ACHN (cell line): ENCODE measurements at places on chromosomes 16 and 17.

DNA sequence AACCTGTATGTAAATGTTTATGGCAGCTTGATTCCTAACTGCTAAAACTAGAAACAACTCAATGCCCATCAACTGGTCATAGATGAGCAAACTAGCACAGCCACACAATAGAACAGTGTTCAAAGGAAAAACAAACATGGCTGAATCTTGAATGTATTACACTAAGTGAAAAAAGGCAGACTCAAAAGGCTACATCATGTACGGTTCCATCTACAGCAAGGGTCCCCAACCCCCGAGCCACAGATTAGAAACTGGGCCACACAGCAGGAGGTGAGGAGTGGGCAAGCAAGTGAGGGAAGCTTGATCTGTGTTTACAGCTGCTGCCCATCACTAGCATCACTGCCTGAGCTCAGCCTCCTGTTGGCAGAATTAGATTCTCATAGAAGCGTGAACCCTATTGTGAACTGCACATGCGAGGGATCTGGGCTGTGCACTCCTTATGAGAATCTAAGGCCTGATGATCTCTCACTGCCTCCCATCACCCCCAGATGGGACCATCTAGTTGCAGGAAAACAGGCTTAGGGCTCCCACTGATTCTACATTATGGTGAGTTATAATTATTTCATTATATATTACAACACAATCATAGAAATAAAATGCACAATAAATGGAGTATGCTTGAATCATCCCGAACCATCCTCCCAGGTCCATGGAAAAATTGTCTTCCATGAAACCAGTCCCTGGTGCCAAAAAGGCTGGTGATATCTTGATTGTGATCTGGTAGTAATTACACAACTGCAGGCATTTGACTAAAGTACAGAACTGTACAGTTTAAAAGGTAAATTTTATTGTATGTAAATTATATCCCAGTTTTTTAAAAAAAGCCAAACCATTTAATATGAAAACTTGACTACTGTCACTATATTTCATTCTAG is 7.7 kb downstream of the CEP20 start:
- no peak for DNase-seq

DNA sequence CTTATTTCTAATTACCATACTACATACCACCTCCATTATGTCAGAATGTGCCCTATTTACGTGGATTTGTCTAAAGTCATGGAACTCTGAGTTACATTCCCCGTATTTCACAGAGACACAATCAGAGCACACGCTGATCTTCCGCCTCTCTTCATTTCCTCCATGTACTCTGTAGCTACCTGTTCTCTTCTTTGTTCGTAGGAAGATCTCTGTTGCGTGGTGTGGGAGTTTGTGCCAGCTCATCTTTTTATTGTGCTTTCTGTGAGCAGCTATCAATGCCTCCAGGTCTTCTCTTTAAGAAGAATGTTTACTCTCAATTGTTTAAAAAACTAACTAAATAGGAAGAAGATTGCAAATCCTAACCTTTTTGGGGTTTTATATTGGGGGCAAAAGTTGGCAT is 26.9 kb downstream of the NLRC5 start:
- DNase-seq = no peak

- DNase-seq = no peak
Observed at GRCh38 chr16:75329943-75330342, 78.5 kb upstream of the BCAR1 start.

- DNase-seq = no peak
Observed at GRCh38 chr16:79088971-79089370, 511.6 kb downstream of the MAF start.

- DNase-seq = no peak
Observed at GRCh38 chr17:10803830-10804475, at the start of gene TMEM238L. Gene TMEM238L, minus strand, starts transcription at chr17:10804099. Its CDS starts 136 bp downstream, at chr17:10803963.

DNA sequence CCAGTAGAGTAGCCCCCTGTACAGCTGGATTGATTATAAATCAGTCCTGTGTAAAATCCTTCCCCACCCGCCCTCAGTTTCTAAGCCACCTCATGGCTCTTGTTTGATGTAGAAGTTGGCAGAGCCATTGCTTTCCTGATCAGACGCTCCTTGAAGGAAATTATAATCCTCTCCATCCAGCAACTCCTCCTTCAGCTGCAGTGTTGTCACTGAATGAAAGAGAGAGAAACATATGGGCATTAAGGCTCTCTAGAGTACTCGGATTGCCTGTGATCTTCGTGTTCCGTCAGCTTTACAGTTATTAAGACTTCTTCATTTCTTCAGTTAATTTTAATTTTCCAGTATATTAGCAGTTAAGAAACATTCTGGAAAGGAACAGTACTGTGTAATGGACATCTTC is 14.3 kb downstream of the NME2 start:
- no peak for DNase-seq

DNA sequence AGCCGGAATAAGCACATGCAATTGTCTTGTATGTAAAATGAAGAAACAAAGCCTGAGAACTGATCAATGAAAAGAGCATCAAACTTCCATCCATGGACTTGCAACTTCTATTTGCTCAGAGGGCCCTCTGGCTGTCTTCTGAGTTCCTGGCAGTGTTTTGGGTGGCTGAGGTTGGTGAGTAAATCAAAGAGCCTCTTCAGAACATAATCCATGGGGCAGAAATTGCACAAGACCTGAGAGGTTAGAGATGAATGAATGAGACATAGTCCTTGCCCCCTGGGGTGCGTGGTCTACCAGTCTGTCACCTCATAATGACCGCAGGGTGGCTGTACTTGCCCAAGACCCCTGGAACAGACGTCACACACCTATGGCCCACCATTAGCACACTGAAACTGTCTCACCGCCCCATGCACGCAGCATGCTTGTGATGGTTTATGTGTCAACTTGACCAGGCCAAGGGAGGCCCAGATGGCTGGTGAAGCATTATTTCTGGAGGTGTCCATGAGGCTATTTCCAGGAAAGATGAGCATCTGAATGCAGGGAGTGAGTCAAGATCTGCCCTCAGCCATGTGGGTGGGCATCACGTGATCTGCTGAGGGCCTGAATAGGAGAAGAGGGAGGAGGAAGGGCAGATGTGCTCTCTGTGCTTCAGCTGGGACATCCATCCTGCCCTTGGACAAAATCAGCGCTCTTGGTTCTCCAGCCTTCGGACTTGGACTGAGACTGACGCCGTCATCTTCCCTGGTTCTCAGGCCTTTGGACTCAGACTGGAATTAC is 8.3 kb downstream of the PIK3R6 start:
- DNase-seq = no peak

DNA sequence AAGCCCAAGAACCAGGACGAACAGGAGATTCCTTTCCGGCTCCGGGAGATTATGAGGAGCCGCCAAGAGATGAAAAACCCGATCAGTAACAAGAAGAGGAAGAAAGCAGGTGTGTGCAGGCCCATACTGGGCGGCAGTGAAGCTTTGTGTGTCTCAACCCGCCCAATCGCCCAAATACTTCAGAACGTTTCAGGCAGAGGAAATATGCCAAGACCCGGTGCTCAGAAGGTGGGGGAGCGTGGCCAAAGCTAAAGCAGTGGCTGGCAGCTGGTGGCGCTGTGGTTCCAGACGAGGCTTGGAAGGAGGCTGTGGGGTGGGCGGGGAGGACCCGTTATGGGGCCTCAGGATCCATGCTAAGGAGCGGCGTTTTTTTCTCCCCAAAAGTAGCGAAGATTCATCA is 1.2 kb downstream of the CCDC137 start:
- no peak for DNase-seq

DNA sequence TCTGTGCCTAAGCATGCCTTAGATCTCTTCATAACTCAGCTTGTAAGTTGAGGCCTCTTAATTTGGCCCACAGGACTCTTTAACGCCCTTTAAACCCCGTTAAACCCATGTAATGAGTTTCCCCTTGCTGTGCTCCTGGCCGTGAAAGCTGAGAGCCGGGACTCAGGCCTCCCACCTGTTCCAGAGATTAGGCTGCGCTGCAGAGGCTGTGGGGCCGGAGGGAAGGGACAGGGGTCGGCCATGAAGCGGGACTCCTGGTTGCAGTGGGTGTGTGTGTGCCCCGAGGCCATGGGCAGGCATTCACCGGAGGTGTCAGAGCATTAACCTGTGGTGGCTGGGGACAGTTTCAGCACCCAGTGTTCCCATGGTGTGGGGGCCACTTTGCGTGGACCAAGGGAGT is 150.8 kb upstream of the IRX3 start:
- DNase-seq = no peak

DNA sequence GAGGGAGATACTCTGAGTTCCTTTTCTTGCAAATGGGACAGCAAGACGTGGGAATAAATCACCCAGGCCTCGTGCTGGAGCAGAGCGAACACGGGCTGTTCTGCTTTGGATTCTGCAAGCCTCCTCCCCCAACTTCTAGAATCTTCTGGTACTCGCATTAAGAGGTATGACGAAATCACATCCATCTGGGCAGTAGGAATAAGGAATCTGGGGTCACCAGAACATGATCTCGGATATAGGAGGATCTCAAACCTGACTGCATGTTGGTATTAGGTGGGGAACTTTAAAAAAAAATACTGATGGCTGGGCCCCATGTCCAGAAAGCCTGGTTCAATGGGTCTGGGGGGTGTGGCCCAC is 49.8 kb upstream of the USP7 start:
- DNase-seq = no peak

DNA sequence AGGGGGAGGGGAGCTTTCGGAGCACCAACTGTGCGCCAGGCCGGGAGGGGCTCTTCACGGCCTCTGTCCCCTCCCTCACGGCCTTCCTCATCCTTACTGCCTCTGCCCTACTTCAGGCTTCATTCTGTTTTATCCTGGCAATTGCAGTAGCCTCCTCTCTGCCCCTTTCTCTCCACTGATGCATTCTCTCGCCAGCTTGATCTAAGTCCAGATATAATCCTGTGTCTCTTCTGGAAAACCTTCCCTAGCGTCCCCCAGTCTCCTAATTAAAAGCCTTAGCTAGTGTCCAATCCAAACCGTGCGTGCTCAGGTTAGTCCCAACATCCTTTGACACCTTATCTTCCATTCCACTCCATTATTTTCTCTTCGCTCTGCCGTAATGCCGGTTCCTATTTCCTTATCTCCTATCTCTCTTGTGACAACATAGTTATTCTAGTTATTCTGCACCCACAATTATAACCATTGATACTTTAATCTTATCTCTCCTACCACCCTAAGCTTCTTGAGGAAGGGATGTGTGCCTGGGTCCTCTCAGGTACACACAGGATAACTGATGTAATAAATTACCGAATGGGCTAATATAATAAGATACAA is 869 bp downstream of the ZNF48 start:
- no peak for DNase-seq

DNA sequence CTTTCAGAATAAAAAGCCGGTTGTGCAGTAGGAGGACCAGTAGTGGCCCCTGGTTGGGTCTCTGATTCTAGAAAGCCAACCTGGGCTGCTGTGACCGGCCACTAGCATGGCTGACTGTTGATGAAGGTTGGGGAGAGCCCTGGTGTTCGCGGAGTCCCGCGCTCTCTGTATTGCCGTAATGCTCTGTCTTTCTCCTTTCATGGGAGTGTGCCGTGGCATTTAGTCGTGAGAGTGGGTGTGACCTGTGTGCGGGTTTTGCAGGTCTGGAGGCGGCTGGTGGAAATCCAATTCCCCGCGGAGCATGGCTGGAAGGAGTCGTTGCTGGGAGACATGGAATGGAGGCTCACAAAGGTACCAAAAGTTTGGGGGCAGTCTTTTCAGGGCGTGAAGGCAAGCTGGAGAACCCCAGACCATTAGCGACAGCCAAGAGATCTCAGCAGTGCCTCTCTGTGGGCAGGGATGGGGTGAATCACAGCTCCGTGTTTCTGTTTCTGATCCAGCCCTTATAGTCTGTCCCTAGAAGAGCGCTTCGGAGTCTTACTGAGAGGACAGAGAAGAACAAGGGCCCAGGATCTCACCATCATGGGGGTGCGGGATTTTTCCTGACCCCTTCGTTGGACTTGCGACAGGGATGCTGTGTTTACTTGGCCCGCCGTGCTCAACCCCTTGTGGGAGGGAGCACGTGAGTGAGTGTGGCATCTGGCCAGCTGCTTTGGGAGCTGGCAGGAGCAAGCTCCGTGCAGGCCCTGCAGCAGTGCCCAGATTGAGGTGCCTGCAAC is 56.5 kb downstream of the RNF213 start:
- DNase-seq = no peak

- no peak for DNase-seq
Observed at GRCh38 chr16:85483424-85483823, 129.7 kb upstream of the GSE1 start.

GRCh38 chr17:4579678-4580077 is 4.7 kb upstream of the SMTNL2 start:
- no peak for DNase-seq

DNA sequence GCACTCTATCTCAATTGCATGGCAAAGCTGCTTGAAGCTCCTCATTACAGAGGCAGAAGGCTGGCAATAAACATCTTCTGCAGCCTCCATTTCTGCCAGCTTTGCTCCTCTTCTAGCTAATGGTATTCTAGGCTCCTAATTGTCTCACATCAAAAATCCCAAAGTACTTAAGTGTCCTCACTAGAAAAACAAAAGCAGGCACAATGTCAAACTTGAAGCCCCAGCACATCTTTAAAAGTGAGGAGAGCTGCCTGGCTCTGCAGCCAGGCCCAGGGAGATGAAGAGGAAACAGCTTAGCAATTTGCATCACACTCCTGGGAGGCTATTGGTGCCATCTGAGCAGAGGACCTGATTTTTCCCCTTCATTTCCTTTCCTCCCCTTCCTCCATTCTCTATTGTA is 197.1 kb downstream of the KCNJ2 start:
- DNase-seq = no peak
